ENCODE measurements at places on chromosomes 5 and 9.

GRCh38 chr5:87400305-87400899 lies 12.3 kb downstream of the CCNH start:
- peak; percentile 58 for DNase-seq

DNA sequence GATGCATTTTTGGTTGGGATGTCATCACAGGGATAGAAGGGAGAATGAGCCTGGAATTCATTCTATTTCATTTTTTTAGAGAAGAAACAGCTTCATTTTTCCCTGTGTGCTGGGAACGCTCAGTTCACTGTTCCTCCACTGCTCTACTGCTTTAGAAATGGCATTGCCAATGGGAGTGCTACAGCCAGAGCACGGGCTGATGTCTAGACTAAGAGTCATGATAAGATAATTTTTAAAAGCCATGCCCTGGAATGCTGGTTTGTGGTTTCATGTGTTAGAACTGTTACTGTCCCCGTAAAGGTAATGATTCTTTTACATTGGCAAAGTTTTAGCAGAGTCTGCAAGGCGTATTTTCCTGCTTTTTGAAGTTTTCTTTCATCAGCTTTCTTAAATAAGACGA lies 119.6 kb downstream of the SEMA6A start:
- no peak for DNase-seq

DNA sequence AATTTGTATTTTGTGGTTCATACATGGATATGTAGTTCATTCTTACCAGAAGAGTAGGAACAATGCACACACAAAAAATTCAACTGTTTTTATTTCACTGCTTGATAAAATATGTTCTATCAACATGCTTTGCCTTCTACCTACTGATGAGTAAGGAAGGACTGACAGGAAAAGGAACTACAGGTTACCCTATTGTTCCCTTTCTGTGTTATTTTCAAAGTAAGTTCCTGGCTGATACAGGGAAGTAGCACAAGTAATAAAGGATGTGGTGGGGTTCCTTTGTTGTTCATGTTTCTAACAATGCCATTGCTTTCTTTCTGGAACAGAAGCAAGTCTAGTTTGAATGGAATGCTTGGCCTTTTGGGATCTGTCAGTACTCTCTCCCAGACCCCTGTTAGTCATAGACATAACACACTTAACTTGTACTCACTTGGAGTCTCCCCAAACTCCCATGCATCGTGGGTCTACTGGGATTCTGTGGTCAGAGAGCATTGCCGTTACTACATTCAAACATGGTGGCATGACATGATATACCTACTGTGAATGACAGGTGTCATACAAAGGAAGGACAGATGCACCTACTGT lies 20.2 kb upstream of the ALDOB start:
- no peak for DNase-seq

DNA sequence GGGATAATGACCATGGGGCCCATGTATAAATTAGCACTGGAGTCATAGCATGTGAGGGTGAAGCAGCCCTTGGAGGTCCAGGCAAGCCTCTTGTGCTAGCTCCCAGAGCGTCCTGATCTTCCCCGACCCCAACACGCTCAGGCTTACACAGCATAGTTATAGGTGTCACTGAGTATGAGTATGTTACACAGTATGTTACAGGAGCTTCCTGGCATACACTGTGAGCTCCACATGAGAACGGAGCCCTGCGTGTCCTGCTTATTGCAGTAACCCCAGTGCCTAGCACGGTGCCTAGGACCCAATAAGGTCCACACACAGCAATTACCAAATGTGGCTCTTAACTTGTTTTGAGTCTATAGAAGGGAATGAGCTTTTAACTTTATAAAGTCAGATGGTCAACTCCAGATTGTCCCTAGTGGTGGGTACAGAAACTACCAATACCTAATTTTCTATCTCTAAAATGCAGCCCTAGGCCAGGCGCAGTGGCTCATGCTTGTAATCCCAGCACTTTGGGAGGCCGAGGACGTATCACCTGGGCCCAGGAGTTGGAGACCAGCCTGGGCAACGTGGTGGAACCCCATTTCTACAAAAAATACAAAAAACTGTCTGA lies 64.1 kb downstream of the PLAC8L1 start:
- DNase-seq, result peak; percentile 83

DNA sequence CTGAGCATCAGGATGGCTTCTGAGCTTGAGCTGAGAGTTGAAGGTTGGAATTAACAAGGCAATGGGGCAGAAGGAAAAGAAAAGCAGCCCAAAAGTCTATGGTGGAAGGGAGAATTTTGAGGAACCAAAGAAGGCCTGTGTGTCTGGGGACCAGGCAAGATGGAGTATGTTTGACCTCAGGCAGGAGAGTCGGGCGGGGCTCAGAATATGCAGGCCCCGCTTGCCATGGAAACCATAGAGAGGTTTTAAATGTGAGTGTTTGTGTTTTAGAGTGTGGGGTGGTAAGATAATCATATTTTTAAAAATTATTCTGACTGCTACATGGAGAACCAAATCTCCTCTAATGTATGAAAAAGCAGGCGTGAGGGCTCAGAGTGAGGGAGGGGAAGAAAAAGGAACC lies 174.0 kb upstream of the PPP2R2B start:
- no peak for DNase-seq

- DNase-seq, result no peak
Measured at GRCh38 chr5:142192286-142193113, 83.9 kb downstream of the NDFIP1 start.

DNA sequence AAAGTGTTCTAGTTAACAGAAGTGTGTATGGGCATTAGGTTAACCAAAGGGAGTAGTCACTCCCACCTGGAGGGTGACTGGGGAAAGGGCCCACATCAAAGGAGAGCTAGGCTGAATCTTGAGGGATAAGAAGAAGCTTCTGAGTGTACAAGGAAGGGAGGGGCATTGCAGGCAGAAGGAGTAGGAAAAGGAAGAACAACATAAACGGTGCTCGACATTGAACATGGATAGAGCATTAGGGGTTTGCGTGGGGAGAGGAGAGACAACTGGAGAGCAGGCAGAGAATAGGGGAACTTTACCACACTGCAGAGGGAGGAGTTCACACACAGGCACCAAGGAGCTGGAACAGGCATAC lies 5.3 kb upstream of the GLRX start:
- no peak for DNase-seq

DNA sequence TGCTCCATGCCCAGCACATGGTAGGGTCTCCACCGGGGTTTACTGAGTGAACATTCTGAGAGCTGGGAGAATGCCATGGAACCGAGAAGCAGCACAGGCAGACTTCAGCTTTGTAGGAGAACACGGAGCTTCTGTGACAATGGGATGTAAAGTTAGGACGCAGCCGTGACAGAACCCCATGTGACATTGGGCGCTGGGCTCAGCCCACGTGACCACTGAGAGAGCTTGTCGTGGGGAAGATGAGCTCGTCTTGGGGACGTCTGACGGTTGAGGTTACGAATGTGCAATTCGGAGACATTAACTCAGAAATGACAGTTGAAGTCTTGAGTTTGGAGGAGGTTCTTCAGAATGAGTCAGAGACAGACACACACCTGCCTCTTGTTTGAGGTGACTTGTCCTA lies 13.5 kb downstream of the SDHA start:
- no peak for DNase-seq

- DNase-seq, result no peak
Measured at GRCh38 chr9:121494192-121494591, 5.5 kb downstream of the GGTA1 start.

GRCh38 chr9:113665756-113666155 lies 202.2 kb downstream of the RGS3 start:
- no peak for DNase-seq

DNA sequence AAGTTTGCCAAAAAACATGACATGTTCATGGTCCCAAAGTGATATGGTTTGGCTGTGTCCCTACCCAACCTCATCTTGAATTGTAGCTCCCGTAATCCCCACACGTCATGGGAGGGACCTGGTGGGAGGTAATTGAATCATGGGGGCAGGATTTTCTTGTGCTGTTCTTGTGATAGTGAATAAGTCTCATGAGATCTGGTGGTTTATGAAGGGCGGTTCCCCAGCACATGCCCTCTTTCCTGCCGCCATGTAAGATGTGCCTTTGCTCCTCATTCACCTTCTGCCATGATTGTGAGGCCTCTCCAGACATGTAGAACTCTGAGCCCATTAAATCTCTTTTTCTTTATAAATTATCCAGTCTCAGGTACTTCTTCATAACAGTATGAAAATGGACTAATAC lies 322.1 kb downstream of the MED10 start:
- DNase-seq, result no peak

DNA sequence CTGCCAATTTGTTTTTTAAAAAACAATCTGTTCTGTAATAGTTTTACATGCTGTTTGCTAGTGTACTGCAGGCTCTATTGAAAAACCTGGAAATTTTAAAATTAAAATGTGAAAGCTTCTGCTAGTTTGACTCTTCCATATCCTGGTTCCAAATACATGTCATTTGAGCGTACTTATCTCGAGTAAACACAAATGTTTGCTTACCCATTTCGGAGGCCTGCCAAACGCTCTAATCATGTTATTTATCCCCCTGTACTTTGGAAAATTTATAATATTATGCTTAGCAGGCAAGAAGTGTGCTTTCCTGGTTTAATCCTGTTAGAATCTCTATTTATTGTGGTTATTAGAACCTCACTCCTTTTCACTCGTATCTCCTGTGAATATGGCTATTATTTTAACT lies 476.8 kb upstream of the CYLC2 start:
- no peak for DNase-seq

- no peak for DNase-seq
Measured at GRCh38 chr9:116202219-116202912, 48.8 kb downstream of the PAPPA start.

- no peak for DNase-seq
Measured at GRCh38 chr9:114216081-114216480, 60.7 kb downstream of the COL27A1 start.

DNA sequence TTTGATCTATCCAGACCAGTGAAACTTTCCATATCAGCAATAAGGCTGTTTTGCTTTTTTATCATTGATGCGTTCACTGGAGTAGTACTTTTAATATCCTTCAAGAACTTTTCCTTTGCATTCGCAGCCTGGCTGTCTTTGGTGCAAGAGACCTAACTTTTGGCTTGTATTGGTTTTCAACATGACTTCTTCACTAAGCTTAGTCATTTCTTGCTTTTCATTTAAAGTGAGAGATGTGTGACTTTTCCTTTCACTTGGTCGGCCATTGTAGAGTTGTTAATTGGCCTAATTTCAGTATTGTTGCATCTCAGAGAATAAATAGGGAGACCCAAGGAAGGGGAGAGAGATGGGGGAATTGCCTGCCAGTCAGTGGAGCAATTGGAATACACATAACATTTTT lies 26.4 kb upstream of the CMYA5 start:
- DNase-seq, result no peak

DNA sequence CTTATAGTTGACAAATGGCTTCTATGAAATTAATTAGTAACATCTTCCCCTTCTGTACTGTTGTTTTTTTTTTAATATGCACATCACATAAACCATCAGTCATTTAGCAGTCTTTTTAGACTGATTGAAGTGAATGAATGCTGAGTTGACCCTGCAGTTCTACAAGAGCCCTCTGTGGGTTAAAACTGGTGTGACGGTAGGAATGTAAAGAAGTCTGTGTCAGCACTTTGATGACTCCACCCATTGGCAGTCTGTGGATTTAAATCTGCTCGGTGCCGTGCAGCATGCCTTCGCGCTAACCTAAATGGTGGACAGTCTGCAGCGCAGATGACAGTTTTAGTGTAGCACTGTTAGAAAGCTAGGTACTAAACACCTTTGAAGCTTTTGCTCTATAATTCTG lies 3.1 kb downstream of the GTF3C4 start:
- peak; percentile 43 for DNase-seq

- DNase-seq, result no peak
Measured at GRCh38 chr9:108117795-108118194, 628.2 kb upstream of the KLF4 start.

DNA sequence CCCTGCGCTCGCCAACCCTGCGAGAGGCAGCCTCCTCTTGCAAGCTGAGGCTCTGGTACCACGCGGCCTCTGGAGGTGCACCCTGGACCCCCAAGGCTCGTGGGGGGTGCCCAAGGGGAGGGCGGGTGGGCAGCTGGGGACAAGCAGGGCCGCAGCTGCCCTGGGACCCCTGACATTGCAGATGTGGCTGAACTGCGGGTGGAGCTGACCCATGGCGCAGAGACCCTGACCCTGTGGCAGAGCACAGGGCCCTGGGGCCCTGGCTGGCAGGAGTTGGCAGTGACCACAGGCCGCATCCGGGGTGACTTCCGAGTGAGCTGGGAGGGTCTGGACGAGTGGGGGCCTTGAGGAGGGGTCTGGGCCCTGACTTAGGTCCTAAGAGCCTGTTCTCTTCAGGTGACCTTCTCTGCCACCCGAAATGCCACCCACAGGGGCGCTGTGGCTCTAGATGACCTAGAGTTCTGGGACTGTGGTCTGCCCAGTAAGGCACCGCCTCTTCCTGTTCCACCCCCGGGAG lies 1.5 kb downstream of the MAMDC4 start:
- no peak for DNase-seq

GRCh38 chr9:136729926-136730325 lies 12.8 kb downstream of the LCN10 start:
- no peak for DNase-seq
